ENCODE measurements at places on chromosomes 6 and 20.

DNA sequence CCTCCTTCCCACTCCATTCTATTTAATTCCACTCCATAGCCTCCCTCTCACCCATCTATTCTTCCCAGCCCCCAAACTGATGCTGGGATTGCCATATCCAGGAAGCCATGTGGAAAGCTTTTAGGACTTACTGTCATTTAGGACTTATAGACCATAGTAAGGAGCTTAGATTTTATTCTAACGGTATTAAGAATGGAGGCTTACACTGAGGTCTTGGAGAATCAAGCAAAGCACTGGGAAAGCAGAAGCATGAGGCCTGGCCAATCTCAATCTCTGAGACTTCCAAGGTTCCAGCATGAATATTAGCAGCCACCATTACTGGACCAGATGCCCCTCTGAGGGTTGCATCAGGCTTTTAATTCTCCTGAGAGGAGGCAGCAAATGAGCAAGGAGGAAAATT is 1.4 kb downstream of the CST9 start:
- DNase-seq, result no peak

- no peak for DNase-seq
Measured at GRCh38 chr6:151592449-151593159, 98.8 kb downstream of the CCDC170 start.

GRCh38 chr6:8181951-8182845 is 79.8 kb upstream of the EEF1E1 start:
- no peak for DNase-seq

DNA sequence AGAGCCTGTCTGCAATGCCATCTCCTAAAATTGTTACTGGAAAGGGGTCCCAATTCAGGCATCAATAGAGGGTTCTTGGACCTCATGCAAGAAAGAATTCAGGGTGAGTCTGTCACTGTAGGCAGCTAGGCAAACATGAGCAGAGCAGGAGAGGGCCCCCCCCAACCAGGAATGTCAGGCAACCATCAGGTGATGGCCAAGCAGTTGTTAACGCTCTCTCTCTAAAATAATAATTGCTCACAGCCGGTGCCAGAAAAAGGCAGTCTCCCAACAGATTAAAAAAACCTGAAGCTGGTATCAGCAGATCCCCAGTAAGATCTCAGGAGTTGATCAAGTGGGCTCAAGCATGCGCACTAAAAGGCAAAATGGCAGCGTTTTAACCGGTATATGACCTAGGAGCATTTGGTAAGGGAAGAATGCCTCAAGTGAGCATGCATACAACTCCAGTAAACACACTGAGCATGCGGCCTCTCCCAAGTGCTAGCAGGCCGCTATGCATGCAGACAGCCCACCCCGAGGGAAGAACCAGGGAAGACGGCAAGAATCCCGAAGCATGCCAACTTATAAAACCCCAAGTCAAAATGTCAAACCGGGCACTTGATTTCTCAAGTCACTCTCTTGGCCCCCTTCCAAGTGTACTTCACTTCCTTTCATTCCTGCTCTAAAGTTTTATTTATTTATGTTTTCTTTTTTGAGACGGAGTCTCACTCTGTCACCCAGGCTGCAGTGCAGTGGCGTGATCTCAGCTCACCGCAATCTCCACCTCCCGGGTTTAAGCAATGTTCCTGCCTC is 44.0 kb upstream of the RNGTT start:
- DNase-seq, result no peak

- peak; percentile 38 for DNase-seq
Measured at GRCh38 chr6:40482532-40482931, 104.6 kb downstream of the LRFN2 start.

- DNase-seq, result no peak
Measured at GRCh38 chr6:88588938-88589337, 374.5 kb downstream of the RNGTT start.

Data from right hindlimb (tissue), 1 donor.